ENCODE measurements at places on chromosomes 2 and 18.
A peak's percentile ranks its signal among the peaks of the same experiment; 100 is the strongest.

DNA sequence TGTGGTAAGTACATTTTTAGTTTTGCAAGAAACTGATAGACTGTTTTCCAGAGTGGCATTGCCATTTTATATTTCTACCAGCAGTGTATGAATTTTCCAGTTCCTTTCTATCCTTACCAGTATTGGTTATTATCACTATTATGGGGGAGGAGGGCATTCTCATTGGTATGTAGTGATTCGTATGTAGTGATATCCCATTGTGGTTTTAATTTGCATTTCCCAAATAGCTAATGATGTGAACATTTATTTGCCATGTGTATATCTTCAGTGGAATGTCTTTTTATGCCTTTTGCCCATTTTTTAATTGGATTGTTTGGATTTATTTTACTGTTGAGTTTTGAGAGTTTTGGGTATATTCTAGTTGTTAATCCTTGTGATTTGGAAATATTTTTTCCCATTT, 16.9 kb downstream of the EIF5B start:
- no peak for DNase-seq

DNA sequence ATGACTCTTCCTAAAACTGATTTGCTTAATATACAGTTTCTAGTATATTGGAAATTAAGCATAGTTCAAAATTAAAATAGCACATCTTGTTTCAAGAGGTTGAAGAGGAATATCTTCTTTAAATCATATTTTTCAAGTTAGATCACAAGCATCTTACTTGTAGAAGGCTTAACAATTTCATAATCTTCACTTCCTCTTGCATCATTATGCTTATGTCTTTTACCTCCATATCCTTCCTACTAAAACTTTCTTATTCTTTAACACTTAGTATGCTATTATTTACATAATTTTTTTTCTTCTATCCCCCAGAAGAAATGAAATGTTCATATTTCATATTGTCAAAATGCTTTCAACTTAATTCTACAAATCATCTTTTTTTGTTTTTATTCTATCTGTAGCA, 1354.9 kb upstream of the TMEFF2 start:
- DNase-seq, result no peak

GRCh38 chr2:71923887-71924533, 223.7 kb downstream of the CYP26B1 start:
- peak; percentile 67 for DNase-seq

DNA sequence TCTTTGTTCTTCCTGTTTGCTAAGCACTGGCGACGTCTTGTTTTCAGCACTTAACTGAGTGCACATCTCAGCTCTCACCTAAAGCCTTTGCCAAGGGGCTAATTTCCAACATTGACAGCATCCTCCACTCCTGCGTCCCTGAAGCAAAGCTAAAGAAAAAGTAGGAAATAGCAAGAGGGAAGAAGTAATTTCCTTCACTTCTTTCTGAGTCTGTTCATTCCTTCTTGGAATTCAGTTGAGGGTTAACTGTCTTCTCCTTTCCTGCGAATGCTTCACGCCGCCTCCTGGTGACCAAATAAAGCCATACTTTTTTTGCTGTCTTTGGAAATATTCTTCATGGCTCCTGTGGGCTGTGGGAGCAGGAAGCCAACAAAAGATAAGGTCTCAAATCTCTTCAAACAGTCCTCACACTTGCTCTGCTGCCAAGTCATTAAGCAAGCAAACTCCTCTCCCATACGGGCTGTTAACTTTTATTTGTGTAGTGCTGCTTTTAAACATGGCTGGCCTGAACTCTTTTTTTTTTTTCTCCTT, 100.9 kb downstream of the DPP10 start:
- DNase-seq, result no peak
